Stimulated activated CD4-positive, alpha-beta T cell treated with anti-CD3 and anti-CD28 coated beads, Interleukin-1b, Interleukin-23, amount 100 ng/mL, for 4 hours (primary cell): ENCODE measurements at places on chromosomes 6 and 20.

DNA sequence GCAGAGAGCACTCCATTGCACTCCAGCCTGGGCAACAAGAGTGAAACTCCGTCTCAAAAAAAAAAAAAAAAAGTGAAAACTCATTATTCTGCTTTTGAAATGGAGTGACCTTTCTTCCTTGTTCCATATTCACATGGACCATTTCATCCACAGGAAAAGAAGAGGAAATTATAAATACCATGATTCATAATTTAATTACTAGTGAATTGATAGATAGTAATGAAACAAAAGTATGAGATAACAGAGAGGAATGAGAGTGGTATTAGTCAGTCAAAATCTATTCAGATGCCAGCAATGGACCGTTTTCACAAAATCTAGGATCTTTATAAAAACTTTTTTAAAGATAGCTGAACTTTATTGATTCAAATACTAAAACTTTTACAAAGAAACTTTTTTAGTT is 443.1 kb upstream of the FLRT3 start:
- no peak for DNase-seq

DNA sequence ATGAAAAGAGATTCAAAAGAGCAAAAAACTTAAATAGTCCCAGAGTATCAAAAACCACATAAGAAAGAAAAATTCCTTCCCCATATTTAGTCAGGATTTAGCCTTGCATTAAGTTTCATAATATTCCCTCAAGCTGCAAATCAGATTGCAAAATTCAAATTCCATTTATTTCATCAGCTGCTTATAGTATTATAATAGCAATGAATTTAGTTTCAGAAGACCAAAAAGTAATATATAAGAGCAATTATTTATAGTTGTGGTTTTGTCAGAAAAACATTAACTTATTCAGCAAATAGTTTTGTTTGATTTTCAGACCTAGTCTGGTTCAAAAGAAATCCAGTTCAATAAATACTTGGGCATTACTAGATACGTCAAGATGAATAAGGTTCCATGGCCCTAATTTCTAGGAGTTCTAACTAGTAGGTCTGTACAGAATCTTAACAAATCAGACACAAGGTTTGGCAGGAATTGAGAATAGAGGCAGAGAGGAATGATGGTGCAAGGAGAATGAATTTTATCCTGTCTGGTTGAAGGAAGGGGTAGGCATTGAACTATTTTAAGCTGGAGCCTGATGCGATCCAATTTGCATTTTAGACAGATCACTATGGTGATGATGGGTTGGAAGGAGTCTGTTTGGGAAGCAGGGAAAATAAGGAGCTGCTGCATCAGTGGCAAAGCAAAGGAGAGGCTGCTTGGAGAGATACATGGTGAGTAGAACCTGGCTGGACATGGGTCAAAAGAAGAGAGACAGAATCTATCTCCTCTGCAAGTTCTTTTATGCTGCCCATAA is 163.9 kb upstream of the STXBP5 start:
- no peak for DNase-seq

GRCh38 chr6:41345901-41346300 is 10.5 kb downstream of the NCR2 start:
- DNase-seq, result no peak

DNA sequence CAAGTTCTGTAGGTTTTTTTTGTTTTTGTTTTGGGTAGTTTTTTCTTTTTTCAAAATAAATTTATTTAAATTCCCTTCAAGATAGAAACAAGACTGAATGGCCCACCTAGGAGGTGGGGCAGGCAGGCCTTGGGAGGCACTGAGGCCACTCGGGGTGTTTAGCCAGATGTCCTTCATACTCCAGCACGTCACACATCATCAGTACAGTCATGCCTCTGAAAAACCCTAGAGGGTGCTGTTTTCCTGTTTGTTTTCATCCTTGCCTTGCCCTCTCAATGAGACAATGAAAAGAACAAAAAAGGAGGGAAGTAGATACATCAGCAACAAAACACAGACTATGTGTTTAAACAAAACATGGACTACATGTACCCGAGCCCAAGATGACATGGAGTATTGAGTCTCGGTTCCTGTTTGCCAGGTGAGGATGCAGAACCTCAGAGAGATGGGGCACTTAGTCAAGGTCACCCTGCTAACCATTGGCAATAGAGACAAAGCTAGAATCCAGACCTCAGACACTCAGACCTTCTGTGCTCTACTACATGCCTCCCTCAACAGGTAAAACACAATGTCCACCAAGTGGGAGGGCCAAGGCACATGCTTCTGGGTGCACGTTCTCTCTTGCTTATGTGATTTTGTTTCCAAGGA is 26.8 kb upstream of the CLIC5 start:
- no peak for DNase-seq

GRCh38 chr6:91694016-91694654 is 1107.3 kb upstream of the MAP3K7 start:
- DNase-seq, result no peak

DNA sequence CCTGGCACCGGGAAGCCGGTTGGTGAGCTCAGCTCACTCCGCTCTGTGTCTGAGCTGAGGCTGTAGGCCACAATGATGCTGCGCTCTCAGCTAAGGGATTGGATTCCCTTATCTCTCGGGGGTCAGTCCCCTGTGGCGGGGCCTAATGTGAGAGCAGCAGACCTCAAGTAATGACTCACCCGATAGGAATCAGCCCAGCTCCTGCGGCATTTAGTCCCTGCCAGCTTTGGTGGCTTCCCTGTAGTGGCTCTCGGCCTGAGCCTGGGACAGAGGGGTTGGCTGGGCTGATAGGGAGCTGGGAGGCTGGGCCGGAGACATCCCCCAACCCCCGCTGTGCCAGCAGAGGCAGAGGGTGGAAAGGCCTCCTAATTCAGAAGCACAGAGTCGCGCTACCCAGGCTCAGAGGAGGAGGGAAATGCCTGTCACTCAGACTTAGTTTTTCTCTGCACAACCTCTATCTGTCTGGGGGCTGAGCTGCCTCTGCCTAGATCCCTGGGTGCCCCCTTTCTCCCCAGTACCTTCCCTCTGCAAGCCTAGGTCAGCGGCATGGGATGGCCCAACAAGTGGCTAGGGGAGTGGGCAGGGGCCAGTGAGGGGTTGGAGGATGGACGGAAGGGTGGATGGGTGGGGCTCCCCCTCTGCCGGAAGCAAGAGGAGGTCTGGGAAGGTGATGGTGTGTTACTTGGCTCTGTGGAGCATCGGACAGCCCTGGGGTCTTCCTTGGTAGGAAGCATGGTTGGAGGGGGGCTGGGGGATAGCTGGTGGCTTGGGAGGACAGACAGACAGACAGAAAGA is 92.2 kb downstream of the CDH22 start:
- DNase-seq, result no peak

DNA sequence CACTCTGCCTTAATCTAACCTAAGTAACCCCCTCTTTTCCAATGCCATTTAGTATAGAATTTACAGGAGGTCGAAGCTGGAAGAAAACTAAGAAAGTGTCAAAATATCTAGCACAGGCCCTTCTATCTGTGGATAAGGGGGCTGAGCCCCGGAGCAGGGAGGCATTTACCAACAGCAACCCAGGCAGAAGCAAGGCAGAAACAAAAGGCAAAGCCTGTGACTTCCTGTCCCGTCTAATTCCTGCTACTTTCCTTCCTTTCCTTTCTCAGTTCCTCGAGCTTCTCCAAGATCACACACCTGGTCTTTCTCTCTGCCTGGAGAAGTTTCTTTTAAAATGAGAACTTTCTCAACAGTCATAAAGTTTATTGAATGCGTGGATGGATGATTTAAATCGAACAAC is 146.0 kb downstream of the FOXA2 start:
- no peak for DNase-seq

DNA sequence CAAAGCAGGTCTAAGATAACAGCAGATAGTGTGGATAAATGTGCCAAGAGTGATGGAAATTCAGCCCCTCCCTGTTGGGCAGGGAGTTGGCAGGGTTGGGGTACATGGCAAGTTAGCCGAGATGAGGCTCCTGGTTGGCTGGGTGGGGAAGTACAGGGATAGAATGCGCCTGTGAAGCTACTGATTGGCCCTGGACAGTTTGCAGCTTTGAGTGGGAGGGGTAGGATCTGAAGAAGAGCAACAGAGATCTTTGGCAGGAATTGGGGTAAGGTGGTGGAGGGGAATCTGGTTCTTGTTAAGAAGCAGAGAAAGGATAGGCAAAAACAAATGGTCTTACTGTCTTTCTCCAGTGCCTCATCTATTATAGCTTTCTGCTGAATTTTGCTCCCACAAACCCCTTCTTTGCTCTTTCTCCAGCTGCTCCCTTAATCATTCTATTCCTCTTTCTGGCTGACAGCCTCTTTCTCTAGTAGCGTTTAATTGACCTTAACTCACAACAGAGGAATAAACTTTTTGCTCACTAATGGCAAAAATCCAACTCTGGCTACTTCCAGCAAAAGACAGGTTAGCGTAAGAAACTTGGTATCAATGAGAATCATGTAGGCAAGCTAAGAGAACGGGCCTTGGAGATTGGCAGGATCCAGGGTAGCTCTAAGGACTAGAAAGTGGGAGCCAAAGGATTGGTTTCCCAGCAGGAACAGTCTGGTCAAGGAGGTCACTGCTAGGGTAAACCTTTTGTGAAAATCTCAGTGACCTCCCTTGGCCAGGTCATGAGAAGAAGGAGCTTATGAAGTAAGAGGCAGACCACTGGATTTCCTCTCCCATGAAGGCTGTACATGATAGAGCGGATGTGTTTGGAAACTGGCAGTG is 86.3 kb upstream of the CARMIL1 start:
- DNase-seq, result no peak

- no peak for DNase-seq
These were observed 9.6 kb upstream of the CPNE5 start for GRCh38 chr6:36848658-36849441.

DNA sequence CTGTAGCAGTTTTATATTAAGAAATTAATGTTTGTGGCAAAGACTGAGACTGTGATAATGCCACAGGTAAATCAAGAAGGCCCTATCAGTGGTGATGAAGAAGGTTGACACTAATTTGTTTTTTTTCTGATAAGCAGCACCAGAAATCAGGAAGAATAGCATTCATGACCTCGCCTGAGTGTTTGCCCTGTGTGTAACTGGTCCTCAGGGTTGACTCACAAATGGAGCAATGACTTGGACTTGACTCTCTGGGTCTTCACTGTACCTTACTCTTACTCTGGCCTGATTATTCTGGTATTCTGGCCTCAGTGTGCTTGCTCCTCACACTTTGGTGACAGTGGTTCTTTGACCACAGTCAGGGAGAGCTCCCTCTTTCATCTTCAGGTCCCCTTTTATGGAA is 243.9 kb downstream of the HAO1 start:
- DNase-seq, result no peak

DNA sequence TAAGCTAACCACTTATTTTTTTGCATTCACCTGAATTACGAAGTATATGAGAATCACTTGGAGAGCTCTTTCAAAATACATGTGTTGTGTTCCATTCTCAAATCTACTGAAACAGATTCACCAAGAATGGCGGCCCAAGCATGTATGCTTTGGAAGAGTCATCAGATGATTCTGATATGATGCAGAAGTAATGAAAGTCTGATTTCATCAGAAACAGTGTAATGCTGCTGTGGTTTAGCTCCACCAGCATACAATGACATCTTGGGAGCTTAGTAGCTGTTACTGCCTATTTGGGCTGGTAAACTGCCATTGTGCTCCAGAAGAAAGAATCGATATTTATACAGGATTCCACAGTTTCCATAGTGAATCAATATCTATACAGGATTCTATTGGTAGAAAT is 52.9 kb downstream of the UBR2 start:
- DNase-seq, result no peak

- no peak for DNase-seq
These were observed 1.5 kb downstream of the PPIL1 start for GRCh38 chr6:36873115-36873514.

- no peak for DNase-seq
These were observed 51.1 kb downstream of the NFATC2 start for GRCh38 chr20:51491393-51491792.

- DNase-seq, result no peak
These were observed 235.1 kb upstream of the ZNF217 start for GRCh38 chr20:53828682-53829254.

DNA sequence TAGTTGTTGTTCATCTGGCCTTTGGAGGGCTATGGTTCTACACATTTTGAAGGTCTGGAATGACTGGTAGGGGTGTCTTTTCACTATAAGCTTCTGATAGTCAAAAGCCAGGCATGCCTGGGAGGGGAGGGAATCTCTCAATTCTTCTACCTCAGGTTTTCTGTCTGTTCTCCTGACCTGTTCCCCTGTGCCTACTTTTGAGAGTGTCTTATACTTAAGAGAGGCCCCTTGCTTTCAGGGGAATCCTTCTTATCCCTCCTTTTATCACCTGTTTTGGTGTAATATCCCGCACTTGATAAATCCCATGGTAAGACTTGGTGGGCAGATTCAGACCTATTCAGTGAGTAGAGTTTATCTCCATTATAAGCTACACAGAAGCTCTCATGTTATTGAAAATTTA is 10.4 kb upstream of the SLC13A3 start:
- DNase-seq, result no peak

DNA sequence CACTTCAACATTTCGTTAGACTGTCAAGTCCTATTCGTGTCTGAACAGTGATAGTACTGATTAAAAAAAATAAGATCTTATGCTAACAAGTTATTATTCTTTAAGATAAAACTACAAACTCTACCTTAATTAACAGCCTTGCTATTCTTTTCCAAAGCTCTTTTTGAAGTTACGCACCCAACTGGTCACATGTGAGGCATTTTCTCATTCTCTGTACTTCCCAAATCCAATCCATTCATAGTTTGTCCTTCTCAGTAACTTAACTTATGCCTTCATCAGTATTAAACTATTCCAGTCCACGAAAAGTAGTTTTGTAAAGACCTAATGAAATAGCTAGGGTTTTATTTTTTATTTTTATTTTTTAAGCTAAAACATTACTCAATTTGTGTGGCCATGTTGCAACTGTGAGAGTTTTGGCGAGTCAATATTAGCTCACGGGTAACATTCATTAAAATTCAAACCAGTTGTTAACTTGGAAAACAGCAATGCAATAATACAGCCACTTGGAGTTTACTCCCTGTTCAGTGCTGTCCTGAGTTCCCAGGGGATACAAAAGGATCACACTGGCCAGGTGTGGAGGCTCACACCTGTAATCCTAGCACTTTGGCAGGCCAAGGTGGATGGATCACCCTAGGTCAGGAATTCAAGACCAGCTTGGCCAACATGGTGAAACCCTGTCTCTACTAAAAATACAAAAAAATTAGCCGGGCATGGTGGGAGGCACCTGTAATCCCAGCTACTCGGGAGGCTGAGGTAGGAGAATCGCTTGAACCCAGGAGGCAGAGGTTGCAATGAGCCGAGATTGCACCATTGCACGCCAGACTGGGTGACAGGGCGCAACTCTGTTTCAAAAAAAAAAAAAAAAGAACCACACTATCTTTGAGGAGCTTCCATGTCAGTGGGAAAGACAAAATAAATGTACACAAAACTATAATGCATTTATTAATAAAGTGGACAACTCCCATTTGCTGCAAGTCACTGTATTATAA is 27.9 kb upstream of the EEF1A1 start:
- no peak for DNase-seq
